Neural crest cell (in vitro differentiated cells): ENCODE measurements at places on chromosomes 13 and 19.

DNA sequence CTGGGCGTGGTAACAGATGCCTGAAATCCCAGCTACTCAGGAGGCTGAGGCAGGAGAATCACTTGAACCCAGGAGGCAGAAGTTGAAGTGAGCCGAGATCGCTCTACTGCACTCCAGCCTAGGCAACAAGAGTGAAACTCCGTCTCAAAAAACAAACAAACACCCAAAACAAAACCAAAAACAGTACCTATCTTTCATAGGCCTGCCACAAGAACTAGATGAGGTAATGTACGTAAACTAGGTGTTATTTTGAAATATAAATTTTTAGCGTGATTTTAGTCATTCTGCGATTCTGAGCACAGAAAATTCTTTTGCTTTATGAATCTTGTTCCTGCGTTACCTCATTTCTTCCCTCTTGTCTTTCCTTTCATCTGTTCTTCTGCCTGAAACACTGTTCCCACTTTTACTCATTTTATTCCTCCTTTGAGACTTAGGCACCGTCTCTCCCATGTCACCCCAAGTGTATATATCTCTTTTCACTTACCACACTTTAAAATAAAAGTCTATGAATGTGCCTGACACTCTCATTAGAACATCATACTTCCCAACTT, 238.2 kb upstream of the HTR2A start:
- no peak overlapping the region for H3K4me3 ChIP-seq
- DNase-seq, result no peak
- H3K4me1 ChIP-seq, result peaks cover 5% of the 10 kb centered on the region

DNA sequence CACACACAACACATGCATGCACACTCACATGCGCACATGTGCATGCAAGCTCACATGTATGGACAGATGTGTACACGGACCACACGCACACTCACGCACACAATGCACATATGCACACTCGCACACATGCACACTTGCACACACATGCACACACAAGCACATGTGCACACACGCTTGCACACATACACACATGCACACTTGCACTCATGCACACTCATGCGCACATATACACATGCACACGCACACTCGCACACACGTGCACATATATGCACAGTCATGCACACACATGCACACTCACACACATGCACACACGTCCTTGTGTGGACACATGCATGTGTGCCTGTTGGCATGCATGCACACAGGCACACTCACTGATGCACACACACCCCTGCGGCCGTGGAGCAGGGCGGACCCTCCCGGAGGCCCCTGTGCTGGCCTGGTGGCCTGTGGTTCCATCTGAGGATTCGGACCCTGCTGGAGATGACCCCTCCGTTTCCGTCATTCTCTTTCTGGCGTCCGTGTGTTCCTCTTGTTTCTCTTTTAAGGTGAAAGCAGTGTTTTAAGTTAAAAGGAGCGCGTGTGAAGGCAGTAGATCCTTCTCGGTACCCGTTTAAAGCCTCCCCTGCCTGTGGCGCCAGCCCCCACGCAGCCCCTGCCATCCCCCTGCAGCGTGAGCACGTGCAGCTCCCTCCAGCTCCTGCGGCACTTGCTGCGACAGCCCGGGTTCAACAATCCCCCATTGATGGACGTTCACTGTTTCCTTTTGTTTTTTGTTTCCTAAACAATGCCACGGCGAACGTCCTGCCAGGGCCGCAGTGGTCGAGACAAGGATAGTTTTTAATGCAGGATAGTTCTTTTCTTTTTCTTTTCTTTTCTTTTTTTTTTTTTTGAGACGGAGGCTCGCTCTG, 5.6 kb downstream of the NDUFS7 start:
- peaks cover 4% of the 10 kb centered on the region for H3K4me1 ChIP-seq
- no peak for DNase-seq
- H3K27ac ChIP-seq, result peak overlapping the region; percentile 57
- no peaks in the 10 kb centered on the region for H3K27me3 ChIP-seq
- peak overlapping the region; percentile 59 for H3K4me3 ChIP-seq

DNA sequence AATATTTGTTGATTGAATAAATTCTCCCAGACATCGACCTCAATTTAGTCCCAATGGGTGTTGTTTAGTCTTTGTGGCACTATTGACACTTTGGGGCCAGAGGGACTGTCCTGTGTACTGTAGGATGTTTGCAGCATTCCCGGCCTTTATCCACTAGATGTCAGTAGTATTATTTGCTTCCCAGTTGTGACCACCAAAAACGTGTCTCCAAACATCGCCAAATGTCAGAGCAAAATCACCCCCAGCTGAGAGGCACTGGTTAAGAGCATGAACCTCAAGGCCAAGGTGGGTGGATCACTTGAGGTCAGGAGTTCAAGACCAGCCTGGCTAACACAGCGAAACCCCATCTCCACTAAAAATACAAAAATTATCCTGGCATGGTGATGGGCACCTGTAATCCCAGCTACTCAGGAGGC, 15.4 kb downstream of the NLRP12 start:
- no peaks in the 10 kb centered on the region for H3K4me1 ChIP-seq
- no peak overlapping the region for H3K27ac ChIP-seq

GRCh38 chr13:59991395-59991794, 172.3 kb downstream of the DIAPH3 start:
- no peak overlapping the region for H3K27ac ChIP-seq
- no peaks in the 10 kb centered on the region for H3K27me3 ChIP-seq
- no peaks in the 10 kb centered on the region for H3K4me1 ChIP-seq
- DNase-seq, result no peak

- H3K4me1 ChIP-seq, result peaks cover 25% of the 10 kb centered on the region
- peaks cover 12% of the 10 kb centered on the region for H3K36me3 ChIP-seq
- DNase-seq, result no peak
These were observed 6.2 kb downstream of the PEAK3 start for GRCh38 chr19:2275588-2276428.

GRCh38 chr13:113589251-113589960, 4.9 kb downstream of the TFDP1 start:
- DNase-seq, result no peak
- no peak overlapping the region for H3K4me3 ChIP-seq
- peaks cover 34% of the 10 kb centered on the region for H3K36me3 ChIP-seq
- H3K27ac ChIP-seq, result no peak overlapping the region
- no peaks in the 10 kb centered on the region for H3K27me3 ChIP-seq

DNA sequence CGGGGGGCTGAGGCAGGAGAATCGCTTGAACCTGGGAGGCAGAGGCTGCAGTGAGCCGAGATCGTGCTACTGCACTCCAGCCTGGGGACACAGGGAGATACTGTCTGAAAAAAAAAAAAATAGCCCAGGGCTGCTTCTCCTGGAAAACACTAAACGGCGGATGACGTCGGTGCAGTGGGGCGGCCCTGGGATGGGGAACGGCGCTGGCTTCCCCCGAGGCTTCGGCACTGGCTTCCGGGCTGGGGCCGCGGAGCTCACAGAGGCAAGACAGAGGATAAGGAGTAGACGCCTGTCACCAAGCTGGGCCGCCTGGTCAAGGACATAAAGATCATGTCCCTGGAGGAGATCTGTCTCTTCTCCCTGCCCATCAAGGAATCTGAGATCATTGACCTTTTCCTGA, 5.0 kb downstream of the PRSS57 start:
- H3K4me1 ChIP-seq, result peaks cover 4% of the 10 kb centered on the region
- H3K4me3 ChIP-seq, result no peak overlapping the region
- no peak for DNase-seq
- no peaks in the 10 kb centered on the region for H3K36me3 ChIP-seq
